ENCODE measurements at places on chromosomes 6 and 20.

GRCh38 chr20:38674092-38674764, 50.1 kb upstream of the SLC32A1 start:
- peak; percentile 58 for DNase-seq

DNA sequence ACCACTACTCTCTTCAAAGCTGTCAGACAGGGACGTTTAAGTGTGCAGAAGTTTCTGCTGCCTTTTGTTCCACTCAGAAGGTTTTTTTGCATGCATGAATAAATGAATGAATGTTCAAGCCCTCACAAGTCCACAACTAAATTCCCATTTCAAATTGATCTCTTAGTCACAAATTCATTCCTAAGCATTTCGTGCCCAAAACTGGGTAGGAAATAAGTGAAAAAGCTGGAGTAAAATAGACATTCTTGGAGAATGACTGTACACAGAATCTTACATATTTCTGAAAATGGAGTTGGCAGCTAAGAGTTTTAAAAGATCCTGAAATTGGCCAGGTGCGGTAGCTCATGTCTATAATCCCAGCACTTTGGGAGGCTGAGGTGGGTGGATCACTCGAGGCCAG, 117.6 kb downstream of the PERP start:
- no peak for DNase-seq

GRCh38 chr20:45114465-45115385, at the start of gene WFDC5:
WFDC5 (minus strand) TSS chr20:45115174; CDS start chr20:45115083, 91 bp downstream.
- no peak for DNase-seq

- no peak for DNase-seq
These were observed 83.2 kb upstream of the TBX18 start for GRCh38 chr6:84847390-84848160.

- no peak for DNase-seq
These were observed 55.5 kb downstream of the FOXC1 start for GRCh38 chr6:1665214-1665613.

GRCh38 chr20:50859161-50859560, 64.3 kb downstream of the BCAS4 start:
- DNase-seq, result no peak

GRCh38 chr6:43579171-43579570, 3.2 kb downstream of the POLH start:
- DNase-seq, result no peak

- no peak for DNase-seq
These were observed 45.7 kb downstream of the FARS2 start for GRCh38 chr6:5307058-5307457.

DNA sequence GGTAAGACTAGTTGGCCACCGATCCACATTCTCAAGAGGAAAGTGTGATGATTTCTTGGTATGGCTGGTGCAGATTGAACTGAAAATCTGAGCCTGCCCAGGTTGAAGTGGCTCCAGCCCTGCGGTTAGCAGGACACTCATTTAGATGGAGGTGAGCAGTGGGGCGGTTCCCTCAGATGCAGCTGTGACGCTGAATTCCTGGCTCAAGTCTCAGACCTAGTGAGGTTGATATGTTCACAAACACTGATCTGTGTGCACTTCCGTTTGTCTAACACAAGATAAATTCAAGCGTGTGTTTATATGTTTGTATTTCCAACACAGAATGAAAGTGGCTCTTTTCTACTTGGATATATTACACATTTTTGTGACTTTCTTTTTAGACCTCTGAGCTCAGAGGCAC, 83.4 kb upstream of the FRMD1 start:
- no peak for DNase-seq

- DNase-seq, result no peak
These were observed 10.4 kb downstream of the MRPL14 start for GRCh38 chr6:44116641-44117382.

DNA sequence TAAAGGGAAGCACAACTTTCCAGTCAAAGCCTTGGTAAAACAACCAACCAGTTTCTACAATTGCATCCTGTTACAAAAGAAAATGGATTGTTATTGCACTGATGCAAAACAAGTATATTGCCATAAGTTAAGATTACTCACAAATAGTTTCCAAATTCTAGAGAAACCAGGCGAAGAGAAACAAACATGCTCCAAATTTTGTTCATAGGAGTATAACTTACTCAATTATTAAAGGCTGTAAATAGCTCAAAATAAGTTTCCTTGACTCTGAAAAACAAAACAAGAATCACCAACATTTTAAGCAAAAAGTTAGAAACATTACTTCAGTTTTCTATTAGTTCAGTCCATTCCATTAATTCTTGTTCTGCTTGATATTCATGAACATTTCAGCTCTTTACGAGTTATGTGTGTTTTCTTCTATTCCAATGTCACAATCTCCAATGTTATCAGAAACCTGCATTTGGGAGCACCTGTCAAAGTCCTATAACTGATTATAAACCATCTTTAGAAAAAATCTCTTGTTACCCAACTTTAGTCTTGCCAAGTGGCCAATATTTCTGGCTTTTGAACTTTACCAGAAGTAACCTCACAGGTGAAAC, 137.9 kb upstream of the THBS2 start:
- DNase-seq, result no peak

- peak; percentile 6 for DNase-seq
These were observed at the start of gene ADGRF4 for GRCh38 chr6:47698342-47698787. ADGRF4 (plus strand) TSS chr6:47698580; CDS start chr6:47707246, 8,666 bp downstream.

- no peak for DNase-seq
These were observed 16.0 kb downstream of the UQCC2 start for GRCh38 chr6:33695451-33695887.

DNA sequence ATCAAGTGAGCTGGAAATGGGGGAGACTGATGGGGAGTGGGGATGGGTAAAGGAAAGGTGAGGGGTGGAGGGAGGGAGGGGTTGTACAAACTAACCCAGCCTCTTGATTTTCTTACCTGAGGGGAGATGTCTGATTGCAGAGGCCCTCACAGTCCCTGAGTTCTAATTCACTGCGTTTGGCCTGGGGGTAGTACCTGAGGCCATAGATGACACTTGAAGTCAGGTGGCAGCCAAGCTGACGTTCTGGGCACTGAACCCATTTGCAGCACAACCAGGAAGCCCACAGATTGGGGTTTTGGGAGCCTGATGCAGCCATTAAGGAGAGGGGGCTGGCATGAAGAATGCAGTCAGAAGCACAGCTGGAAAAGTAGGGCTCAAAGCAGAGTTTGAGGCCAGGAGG, 153.8 kb upstream of the DTNBP1 start:
- no peak for DNase-seq

GRCh38 chr6:118397671-118398465, 150.2 kb upstream of the PLN start:
- DNase-seq, result no peak

GRCh38 chr6:1724124-1724523, 114.4 kb downstream of the FOXC1 start:
- no peak for DNase-seq

GRCh38 chr6:136641873-136642465, 91.7 kb upstream of the MAP7 start:
- no peak for DNase-seq

DNA sequence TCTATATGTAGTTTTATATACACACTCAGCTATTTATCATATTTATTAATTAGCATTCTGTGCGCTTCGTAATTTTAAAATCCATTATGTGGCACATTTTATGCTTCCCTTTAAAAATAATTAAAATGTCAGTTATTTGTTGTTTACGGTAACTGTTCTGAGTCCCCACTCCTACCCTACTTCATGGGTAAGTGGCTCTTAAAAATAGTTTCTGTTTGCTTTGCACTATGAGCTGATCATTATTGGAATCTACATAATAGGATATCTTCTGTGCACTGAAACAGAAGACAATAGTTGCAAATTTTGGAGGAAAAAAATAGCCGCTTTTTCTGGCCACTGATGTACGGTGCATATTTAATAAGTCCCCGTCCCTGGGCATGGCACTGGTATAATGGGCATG, 25.2 kb downstream of the LCA5 start:
- DNase-seq, result no peak

- no peak for DNase-seq
These were observed 137.1 kb downstream of the CDC5L start for GRCh38 chr6:44524476-44525227.

DNA sequence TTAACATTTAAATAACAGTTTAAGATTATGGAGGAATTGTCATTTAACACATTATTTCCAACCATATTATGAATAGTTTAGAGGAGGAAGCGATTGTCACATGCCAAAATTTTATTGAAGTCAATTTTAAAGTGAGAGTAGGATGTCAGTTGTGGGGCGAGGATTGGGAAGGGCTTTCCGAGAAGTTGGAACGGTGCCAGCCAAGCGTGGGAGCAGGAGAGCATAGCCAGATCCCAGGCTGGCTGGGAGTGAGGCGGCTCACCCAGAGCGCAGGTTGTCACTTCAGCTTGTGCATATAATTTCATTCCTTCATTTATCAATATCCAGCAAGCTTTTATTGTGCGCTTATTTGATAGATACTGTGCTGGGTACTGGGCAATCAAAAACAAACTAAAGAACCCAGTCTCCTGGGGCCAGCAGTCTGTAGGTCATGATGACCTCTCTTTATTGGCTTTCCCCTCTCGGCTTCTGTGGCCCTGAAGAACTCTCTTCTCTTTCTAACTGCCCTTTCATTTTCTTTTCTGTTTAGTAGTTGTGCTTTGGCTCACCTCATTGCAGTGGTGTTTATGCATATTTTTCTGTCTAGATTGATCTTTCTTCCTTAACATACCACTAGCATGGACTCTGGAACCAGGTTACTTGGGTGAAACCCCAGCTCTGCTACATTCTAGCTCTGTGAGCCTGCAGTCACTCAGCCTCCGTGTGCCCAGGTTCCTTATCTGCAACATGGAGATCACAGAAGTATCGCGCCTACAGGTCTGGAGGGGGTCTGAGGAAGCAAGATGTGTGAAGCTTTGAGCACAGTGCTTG, 6.4 kb downstream of the CEP43 start:
- no peak for DNase-seq

- DNase-seq, result no peak
These were observed 23.0 kb downstream of the RALY start for GRCh38 chr20:34016736-34017135.

- no peak for DNase-seq
These were observed 211.6 kb downstream of the ZDHHC14 start for GRCh38 chr6:157592541-157592940.

DNA sequence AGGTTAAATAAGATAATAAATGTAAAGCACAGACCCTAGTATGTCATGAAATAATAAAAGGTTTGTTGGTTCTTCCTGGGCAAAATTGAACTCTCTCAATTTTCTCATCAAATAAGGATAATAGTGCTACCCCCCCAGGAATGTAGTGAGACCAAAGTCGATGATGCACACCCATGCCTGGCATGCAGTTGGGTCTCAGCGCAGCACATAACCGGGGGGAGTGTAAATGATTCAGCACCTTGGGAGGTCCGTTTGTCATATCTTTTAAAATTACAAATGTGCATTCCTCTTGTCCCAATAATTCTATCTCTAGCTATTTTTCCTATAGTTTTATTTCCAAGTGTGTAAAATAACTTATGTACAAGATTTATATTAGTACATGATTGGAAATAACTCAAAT, 31.3 kb upstream of the CCDC167 start:
- no peak for DNase-seq

GRCh38 chr6:41439524-41440418, 104.4 kb downstream of the NCR2 start:
- no peak for DNase-seq

DNA sequence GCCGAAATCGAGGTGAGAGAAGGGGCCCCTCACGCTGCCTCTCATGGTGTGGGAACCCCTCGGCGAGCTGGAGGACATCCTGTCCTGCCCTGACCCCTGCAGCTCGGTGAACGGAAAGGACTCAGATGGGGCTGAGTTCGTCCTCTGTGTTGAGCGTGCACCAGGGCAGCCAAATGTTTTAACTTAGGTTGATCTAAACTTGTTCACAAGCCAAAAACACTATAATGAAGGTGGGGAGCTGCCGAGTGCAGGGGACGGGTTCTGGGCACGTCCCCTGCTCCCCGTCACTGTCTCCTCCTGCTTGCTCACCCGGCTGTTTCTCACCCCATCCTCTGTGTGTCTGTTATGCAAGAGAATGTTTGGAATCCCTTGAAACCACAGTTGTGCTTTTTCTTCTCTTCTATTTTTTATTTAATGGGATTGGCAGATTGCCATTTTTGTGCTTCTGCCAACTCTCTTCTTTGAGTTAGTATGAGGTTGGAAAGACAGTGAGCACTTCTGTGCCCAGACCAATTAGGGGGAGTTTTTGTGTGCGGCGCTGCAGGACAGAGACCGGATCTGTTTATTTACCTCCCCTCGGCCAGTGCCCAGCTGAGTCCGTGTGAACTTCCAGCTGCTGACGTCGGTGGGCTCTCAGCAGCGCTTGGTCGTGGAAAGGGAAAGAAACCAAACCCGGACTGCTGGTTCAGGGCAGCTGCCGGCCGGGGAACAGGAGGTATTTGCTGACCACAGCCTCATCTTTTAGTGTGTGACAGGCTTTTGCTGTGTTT, 158.1 kb downstream of the DTNBP1 start:
- DNase-seq, result no peak

GRCh38 chr6:143205991-143206390, 145.3 kb downstream of the AIG1 start:
- DNase-seq, result no peak

DNA sequence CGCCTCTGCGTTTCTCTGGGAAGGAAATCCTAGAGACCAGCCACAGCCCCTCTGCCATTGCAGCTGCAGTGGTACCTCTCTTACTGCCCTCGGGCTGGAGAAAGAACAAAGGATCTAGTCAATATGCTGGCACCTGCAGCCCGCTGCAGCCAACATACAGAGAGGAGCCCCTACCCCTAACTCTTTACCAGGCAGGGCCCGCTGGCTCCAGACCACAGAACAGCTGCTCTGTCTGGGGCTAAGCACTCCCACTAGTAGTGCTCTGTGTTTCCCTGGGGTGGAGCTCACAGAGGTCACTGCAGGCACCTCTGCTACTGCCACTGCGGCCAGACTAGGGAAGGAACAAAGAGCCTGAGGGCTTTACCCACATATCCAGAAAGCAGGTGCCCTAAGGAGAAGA, 93.8 kb upstream of the IMPG1 start:
- no peak for DNase-seq

DNA sequence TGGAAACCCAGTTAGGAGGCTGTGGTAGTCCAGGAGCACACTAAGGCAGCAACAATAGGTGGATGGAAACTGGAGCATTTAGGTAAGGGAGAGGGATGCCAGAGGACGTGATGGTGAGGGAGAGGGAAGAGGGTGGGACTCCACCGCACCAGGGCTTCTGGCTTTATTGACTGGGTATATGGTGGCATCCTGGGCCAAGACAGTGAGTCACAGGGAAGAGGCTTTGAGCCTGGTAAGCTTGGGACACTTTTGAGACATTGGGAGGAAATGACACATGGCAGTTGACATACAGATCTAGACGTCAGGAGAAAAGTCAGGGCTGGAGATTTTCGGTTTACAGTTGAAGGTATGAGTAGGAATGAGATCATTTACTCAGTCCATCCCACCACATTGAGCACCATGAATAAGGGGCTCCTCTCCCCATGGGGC, 14.9 kb downstream of the NT5E start:
- DNase-seq, result peak; percentile 55

DNA sequence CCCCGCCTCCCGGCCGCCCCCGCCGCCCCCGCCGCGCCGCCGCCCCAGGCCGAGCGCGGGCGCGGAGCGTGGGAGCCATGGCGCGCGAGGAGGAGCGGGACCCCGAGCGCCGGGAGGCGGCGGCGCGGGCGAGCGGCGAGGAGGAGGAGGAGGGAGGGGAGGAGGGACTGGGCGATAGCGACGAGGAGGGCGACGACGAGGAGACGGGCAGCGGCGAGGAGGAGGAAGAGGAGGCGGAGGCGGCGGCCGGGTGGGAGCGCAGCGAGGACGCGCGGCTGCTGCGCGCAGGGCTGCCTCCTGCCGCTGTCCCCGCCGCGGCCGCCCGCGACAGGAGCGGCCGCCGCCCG, at the start of gene SLC24A3:
SLC24A3 (plus strand) TSS at position 174 of the 347 bp plus-strand sequence.
- no peak for DNase-seq

GRCh38 chr20:46797206-46797605, 87.8 kb downstream of the SLC2A10 start:
- no peak for DNase-seq

Measured in activated CD4-positive, alpha-beta T cell treated with anti-CD3 and anti-CD28 coated beads, Interleukin-2, amount 50 U/mL, for 48 hours (primary cell).